CD8-positive, alpha-beta memory T cell (primary cell): ENCODE measurements at places on chromosomes 7 and 10.
A peak's percentile ranks its signal among the peaks of the same experiment; 100 is the strongest.

- DNase-seq: no peak
Observed at GRCh38 chr10:92846-93245, 42.4 kb upstream of the ZMYND11 start.

DNA sequence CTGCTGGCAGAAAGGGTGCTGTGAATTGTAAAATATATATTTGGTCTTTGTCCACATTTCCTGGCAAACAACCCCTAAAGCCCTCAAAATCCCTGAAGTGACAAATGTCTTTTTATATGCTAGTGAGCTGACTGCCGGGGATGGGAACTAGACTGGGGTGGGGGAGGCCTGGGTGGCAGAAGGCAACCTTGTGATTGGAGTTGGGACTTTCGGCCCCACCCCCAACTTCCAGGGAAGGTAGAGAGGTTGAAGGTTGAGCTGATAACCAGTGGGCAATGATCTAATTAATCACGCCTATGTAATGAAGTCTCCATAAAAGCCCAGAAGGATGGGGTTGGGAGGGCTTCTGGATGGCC is 2.7 kb downstream of the EPHA1 start:
- DNase-seq: no peak

GRCh38 chr10:50392966-50393718 is 141.8 kb upstream of the ASAH2 start:
- no peak for DNase-seq

DNA sequence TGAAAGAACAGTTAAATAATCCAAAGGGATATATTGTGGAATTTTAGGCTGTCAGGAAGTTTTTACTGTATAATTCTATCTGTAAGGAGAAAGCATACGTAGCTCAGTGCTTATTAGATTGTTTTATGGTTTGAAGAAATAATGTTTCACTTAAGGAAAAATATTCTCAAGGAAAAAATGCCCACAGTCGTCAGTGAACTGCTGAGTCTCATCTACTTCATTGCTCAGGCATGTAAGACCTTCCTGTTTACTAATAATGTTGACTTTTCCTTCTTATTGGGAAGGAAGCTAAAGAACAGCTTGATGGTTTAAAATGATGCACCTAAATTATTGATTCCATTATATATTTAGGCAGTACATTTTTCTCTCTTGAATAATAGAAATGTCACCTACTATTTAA is 304.2 kb downstream of the SDK1 start:
- no peak for DNase-seq

- peak; percentile 14 for DNase-seq
Observed at GRCh38 chr7:23469961-23470250, 385 bp downstream of the IGF2BP3 start.

DNA sequence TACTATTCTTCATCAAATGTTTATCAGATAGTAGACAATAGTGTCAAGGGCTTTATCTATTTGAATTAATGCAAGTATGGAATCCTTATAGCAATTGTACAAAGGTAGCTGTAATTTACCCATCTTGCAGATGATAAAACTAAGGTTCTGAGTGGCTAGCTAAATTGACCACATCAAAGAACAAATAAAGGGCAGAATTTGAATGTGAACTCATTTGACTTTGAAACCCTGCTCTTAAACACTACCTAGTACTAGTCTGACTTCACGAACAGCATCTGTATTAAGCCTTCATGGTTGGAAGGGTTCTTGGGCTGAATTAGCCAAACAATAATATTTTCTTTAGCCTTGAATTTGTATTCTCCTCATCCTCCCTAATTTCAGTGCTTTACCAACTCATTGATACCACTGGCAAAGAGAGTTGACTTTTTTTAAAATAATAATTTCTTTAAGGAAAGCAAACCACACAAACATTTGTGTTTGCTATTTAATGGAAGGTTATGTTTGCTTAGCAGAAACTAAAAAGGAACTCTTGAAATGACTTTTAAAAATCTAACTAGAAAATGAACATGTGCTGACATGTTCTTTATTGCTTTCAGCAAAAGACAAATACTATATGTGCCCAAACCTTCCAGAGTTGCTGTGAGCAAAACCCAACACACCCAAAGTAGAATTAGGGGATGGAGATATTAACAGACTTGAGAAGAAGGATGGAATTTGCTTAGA is 322.6 kb downstream of the RNLS start:
- no peak for DNase-seq

DNA sequence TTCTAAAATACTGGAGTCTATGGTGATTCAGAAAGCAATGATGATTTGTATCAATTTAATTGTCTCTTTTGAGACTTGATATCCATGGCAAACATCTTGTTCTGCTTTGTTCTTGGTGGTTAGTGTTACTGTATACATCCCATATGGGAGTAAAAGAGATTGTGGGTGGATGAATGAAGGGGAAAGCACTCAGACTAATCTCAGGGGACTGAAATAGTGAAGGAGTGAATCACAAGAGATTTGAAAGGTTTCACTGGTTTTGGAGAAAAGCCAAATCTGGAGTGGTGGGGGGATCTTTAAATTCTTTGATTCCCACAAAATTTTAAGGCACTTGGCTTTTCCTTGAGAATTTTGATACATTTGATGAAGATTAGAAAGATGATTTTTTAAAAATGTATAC is 369.4 kb downstream of the INHBA start:
- DNase-seq: no peak

DNA sequence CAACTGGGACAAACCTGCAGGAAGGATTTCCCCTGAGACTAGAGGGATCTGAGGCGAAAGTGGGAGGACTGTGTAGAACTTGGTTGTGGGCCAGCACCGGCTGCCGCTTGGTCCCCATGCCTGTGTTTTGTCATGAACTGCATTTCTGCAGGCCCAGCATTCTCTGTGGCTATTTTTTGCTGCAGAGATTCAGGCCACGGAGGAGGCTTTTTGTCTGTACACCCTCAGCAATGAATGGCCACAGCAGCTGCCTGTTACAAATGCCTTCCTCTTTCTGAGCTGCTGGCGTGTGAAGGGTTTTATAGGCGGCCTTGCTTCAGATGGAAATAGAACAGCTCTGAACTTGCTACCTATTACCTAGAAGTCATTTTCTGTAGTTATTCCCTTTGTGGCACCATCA is 164.4 kb downstream of the SH2D4B start:
- no peak for DNase-seq

GRCh38 chr10:109960682-109961081 is 37.4 kb upstream of the XPNPEP1 start:
- DNase-seq: no peak

DNA sequence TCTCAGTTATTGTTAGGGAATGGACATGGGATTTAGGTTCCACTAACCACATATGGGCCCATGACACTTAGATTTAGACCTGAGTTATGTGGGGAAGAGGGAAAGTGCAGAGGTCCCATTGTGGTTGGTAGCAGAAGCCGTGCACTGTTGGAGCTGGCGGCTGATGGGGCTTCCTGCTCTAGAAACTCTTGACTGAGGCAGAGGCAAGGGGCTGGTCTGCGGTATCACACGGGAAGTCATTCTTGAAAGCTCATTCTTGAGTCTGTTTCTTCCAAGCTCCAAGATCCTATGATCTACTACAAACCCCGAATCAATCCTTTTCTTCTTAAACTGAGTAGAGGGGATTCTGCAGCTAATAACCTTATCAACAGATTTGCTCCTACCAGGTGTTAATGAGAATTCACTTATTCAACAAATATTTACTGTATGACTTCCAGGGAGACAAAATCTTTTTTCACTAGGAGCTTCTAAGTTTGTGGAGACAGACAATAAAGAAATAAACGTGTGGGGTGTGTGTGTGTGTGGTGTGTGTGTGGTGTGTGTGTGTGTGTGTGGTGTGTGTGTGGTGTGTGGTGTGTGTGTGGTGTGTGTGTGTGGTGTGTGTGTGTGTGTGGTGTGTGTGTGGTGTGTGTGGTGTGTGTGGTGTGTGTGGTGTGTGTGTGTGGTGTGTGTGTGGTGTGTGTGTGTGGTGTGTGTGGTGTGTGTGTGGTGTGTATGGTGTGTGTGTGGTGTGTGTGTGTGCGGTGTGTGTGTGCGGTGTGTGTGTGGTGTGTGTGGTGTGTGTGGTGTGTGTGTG is 57.1 kb downstream of the AOC1 start:
- peak; percentile 66 for DNase-seq

- peak; percentile 79 for DNase-seq
Observed at GRCh38 chr10:5975641-5976473, 1.5 kb downstream of the IL15RA start.

GRCh38 chr7:52685333-52685732 is 350.1 kb upstream of the POM121L12 start:
- no peak for DNase-seq

GRCh38 chr10:97718659-97719142 is 5.2 kb downstream of the MARVELD1 start:
- no peak for DNase-seq

GRCh38 chr10:121822180-121822579 is 105.7 kb downstream of the ATE1 start:
- DNase-seq: no peak

DNA sequence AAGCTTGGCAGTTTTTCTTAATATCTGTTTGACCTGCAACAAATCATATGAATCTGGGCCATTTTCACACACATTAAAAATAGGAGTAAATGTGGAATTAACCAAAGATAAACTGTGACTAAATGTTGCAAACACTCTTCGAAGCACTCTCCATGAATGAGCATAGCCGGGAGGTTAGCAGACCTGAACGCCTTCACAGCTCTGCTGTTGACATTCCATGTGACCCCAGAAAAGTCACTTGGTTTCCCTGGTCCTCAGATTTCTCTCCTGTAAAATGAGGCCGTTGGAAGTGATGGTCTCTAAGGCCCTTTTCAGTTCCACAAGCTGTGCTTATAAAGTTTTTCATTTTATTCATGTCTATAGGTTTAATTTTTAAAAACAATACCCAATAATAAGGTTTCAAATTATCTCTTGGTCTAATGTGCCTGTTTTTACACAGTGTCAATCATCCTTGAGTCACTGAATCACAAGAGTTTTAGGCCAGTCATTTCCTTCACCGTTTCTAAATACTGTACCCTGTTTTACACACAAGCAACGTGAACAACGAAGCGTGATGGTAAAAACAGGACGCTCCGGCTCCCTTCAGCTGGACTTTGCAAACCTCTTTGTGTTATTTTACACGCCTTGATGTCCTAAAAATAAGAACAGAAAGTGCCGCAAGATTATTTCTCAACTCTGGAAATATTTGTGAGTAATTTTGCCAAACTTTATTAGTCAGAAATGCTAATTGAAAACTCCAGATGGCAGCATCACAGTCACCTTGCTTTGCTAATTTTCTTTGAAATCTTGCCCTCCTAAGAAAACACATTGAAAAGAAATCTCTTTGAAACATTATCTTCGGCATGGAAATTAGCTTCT is 38.6 kb upstream of the MET start:
- no peak for DNase-seq

DNA sequence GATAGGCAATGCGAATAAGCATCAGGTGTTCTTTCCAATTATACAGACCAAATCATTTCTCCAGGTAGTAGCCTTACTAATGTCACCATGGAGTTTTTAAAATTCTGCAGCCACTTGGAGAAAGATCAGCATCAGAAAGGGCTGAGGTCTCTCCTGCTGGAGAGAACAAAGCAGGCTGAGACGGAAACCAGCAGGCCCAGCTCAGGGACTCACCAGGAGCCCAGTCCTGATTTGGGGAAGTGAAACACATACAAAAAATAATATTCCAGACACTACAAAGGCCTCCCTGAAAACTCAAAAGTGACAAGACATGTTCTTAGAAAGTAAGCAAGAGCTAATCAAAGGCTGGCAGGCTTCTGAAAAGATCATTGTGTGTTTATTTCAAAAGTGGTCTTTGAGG is 207.1 kb upstream of the GHITM start:
- no peak for DNase-seq

- no peak for DNase-seq
Observed at GRCh38 chr10:62054408-62054807, 152.9 kb downstream of the ARID5B start.

DNA sequence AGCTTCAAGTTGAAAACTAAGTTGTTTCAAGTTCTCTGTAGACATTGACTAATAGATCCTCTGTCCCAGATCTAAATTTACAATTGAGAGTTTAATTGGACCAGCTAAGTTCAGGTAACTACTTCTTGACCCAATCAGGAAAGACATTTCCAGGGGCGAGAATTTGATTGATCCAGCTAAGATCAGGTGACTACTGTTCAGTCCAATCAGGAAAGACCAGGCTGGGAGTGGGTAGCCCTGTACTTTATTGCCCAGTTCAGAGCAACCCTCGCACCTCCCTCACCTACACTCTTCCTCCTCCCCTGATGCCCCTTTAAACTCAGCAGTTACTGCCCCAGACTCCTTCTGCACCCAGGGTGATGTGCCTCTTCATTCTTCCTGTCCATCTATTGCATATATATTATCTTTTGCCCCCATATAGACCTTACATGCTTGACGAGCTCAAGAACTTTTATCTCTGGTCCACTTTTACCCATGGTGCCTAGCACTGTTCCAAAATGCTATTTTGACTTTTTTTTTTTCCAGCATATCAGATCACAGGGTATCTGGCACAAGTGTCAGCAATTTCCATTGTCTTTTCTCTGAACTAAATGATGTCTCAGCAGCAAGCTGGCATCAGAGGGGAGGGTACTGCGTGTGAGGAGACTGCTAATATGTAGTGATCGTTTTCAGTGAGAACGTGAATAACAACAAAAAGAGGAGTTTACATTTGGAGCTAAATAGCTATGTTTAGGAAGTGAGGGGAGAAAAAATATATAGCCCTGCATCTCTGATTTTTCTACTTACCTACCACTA is 169.4 kb downstream of the KIAA1217 start:
- no peak for DNase-seq

DNA sequence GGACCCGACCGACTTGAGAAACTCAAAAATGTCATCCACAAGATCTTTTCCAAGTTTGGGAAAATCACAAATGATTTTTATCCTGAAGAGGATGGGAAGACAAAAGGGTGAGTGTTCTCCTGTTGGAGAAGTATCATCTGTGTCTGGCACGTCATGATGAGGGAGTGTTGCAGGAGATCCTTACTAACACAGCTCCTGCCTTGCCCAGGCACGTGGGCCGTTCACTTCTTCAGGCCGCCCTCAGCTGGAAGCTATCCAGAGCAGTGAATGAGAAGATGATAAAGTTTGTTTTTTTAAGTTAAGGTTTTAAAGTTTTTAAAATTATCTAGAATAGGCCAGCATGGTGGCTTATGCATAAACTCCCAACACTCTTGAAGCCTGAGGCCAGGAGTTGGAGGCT is 6.2 kb downstream of the EIF3B start:
- DNase-seq: no peak

- DNase-seq: no peak
Observed at GRCh38 chr10:50556237-50557120, 67.3 kb downstream of the SGMS1 start.

DNA sequence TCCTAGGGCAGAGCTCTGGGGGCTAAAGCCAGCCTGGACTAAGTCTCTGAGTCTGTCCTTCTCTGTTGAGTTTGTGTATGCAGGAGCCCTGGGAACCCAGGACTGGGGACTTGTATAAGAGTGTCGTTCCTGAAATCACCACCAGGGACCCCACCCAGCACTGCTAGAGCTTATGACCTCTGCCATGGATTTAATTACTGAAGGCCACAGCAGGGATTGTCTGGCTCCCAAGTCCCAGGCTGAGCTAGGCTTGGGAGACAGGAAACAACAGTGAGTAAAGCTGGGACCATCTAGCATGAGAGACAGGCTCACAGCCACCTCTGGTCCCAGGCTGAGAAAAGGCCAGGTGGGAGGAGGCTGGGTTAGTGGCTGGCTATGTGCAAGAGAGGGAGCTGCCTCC is 1.4 kb upstream of the TSPAN15 start:
- peak; percentile 54 for DNase-seq
